Right hindlimb (tissue), 1 donor: ENCODE measurements at places on chromosomes 16 and 17.

DNA sequence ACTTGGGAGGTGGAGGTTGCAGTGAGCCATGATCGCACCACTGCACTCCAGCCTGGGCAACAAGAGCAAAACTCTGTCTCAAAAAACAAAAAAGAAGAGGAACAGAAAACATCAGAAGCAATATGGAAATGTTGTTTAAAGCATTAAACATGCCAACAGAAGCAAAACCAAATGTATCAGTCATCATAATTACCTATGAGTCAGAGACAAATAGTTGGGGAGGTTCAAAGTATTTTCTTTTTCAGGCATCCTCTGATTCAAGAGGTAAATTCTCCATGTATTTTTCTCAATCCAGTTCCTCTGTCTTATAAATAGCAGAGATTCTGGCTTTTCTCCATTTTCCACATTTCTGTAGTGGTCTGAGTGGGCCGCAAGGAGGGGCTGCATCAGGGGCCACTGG, 2.1 kb upstream of the TM4SF5 start:
- DNase-seq, result no peak

DNA sequence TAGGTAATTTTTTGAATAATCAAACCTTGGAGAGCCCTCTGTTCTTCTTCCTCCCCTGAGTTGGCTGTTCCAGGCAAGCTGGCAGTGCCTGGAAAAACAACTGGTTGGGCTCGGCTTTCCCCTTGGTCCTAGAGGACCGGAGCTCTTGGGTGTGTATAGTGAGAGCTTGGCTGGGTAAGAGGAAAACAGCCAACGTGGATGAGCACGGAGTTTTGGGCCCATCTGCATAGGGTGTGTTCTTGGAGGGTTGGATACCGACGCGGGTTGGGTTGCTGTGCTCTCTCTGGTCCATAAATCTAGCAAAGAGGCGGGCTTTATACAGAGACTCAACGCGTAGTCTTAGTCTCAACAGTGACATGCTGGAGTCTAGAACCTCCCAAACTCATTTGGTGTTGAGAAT, 23.2 kb downstream of the ITGB3 start:
- peak; percentile 91 for DNase-seq

DNA sequence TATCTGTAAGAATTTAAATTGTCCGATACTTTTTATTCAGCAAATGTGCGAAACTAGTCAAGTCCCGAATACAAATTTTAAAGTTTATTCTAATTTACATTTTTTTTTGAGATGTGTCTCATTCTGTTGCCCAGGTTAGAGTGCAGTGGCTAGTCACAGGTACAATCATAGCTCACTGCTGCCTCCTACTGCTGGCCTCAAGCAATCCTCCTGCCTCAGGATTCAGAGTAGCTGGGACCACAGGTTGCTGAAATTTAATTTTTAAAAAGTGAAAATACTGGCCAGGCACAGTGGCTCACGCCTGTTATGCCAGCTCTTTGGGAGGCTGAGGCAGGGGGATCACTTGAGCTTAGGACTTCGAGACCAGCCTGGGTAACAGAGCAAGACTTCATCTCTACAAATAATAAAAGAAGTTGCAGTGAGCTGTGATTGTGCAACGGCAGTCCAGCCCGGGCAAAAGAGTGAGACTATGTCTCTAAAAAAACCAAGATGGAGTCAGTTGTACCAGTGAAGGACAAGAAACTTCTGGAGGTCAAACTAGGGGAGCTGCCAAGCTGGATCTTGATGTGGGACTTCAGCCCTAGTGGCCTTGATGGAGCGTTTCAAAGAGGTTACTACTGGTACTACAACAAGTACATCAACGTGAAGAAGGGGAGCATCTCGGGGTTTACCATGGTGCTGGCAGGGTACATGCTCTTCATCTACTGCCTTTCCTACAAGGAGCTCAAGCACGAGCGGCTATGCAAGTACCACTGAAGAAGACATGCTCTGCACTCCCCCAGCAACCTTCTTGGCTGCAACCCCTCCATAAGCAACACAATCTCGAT, 5.6 kb downstream of the POLG2 start:
- peak; percentile 19 for DNase-seq

DNA sequence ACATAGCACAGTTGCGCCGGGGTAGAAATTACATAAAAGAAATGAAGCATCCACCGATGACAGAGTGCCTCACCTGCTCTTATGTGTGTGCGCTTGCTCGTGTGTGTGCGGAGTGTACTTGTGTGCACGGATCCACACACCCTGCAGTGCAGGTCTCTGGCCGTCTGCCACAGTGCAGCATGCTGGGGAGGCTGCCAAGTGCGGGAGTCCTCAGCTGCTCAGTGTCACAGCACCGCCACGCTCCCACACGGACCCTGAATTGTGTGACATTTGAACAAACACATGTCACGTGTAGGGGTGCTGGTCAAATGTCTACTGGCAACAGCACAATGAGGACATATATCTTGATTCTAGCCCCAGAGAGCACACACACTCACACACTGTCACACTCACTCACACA, 243.0 kb upstream of the MYOCD start:
- DNase-seq, result peak; percentile 25

GRCh38 chr16:87661561-87661960, 59.3 kb downstream of the JPH3 start:
- DNase-seq, result peak; percentile 76

- no peak for DNase-seq
Measured at GRCh38 chr17:73335591-73336407, 24.0 kb upstream of the CDC42EP4 start.

GRCh38 chr17:1568950-1569810, 6.6 kb upstream of the PITPNA start:
- no peak for DNase-seq

DNA sequence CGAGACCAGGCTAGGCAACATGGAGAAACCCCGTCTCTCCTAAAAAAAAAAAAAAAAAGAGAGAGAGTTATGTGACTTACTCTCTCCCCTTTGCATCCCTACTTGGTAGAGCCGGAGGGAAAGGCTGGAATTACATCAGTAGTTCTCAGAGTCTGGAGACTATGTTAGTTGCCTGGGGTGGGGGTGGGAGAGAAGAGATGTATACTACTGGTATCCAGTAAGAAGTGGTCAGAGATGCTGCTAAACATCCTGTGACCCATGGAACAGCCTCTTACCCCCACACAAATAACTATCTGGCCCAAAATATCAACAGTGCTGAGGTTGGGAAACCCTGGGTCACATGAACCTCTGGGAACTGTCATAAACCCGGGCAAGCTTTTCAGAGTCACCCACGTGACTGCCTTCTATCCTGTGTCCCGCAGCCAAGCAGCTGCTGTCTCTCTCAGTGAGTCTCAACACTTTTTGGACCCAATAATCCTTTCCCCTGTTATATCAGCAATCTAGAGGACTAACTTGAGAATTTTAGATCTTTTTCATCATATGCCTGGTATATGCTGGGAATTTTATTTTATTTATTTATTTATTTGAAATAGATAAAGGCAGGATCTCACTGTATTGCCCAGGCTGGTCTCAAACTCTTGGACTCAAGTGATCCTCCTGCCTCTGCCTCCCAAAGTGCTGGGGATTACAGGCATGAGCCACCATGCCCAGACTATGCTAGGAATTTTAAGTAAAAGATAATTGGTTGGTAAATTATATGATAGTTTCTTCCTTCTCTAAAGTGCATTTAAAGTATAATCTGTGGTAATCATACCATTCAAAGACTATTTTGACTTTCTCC, 8.7 kb downstream of the EIF1 start:
- DNase-seq, result peak; percentile 57

GRCh38 chr16:29304251-29304650, 102.3 kb downstream of the NPIPB11 start:
- peak; percentile 53 for DNase-seq

GRCh38 chr17:63918305-63918704, 334 bp downstream of the GH1 start:
- no peak for DNase-seq

DNA sequence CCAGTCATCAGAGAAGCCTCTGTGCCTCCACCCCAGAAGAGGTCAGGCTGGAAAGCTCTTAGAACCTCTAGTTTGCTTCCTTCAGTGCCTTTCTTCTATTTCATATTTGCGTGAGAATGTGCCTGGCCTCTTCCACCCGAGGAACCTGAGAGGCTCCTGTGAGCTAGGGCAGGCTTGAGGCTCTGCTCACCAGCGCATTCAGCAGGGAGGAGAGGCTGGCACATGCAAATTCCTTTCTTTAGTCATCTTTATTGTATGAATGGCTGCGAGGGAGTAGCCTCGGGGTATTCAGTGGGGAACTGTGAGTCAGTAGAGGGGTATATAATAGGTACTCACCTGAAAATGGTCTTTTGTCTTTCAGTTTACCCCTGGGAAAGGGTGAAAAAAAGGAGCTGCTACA, 268.3 kb downstream of the ABCC12 start:
- no peak for DNase-seq

GRCh38 chr17:49842371-49842770, 5.5 kb downstream of the TAC4 start:
- DNase-seq, result no peak

DNA sequence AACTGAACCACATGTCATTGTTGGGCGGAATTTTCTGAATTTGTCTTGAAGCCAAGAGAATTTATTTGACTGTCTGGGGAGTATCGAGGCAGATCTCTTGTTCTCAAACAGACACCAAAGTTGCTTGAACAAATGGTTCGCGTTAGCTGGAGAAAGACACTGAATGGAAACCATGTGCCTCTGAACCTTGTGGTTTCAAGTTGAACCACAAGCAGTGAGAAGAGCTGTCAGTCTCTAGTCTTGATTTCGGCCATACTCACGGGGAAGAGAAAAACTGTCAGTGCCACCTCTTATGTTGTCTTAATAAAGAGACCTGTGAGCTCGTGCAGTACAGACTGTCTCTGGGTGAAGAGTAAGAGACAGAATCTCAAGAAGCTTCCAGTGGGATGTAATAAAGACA, 886.5 kb upstream of the SOX9 start:
- DNase-seq, result no peak

GRCh38 chr16:69827524-69827923, 65.4 kb downstream of the WWP2 start:
- DNase-seq, result no peak

DNA sequence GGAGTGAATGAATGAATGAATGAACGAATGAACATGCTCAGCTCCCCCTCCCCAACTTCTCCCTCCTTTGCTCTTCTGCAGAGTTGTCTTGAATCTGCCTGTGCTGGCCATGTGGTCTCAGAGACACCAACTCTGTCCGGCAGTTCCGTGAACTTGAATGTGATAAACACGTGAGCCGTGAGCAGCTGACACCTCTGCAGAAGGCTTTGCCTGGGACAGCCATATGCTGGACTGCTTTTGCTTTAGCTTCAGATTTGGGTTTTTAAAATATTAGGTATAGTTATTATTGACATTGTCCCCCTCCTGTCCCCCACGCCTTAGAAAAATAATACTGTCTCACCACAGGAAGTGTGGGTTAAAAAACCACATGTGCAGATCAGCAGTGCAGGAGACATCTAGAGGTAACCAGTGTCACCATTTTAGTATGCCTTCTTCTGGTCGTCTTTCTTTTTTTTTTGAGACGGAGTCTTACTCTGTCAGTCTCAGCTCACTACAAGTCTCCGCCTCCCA, 83.8 kb downstream of the ABCC1 start:
- no peak for DNase-seq

DNA sequence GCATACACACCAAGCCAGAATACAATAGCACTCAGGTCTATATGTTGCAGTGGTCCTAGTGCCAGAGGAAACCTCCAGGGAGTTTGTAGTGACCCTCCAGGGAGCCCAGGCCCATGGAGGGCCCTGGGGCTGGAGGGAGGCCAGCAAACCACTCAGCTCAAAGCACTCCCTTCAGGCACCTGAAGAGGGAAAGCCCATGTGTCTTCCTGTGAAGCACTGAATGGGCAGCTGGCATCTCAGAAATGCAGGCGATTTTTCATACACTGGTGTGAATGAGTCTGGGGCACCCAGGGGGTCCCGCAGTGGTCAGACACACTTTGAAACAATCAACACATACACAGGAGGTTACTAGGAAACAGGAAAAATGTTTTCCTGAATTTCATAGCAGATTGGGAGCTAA, 12.8 kb downstream of the TBC1D26 start:
- DNase-seq, result no peak

- no peak for DNase-seq
Measured at GRCh38 chr17:37240381-37240780, 135.4 kb upstream of the C17orf78 start.

DNA sequence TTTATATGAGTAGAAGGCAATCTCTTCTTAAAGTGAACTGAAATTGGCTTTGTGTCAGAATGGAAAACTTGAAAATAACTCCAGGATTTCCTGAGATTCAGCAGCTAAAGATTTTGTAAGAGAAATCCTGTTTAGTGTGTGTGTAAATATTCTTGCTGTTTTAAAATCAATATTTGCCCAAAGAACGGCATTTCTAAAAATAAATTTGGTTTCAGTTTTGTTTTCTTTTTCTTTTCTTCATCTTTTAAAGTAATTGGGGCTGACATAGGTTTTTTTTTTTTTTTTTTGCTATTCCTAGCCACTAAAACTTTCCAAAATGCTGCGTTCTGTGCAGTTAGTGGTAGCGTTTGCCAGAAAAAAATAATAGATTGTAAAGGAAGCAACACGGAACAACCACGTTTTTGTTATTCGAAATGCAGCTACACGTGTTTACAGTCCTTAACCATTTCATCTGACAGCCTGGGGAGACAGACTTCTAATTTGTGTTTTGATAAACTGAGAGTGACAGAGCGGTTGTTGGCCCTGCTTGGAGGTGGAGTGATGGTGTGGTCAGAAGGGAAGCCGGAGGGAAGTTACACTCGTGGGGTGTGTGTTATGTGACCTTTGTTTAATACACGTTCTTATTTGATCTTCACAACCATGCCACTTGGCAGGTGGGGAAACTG, 21.6 kb upstream of the SMPD3 start:
- DNase-seq, result no peak

GRCh38 chr17:3497101-3497500, 21.3 kb downstream of the ASPA start:
- no peak for DNase-seq

DNA sequence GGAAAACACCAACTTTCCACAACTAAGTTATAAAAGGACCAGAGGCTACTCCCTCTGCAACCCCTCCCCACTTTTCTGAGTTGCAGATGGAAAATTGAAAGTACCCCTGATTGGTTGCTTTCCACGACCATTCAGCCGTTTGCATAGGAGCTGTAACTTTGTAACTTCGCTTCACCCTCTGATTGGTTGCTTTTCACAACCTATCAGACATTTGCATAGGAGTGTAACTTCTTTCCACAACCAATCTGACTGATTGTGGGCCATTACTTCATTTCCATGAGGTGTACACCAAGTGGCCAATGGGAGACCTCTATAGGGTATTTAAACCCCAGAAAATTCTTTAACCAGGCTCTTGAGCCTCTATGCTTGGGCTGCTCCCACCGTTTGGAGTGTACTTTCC, 644.1 kb downstream of the WWOX start:
- DNase-seq, result no peak

- DNase-seq, result no peak
Measured at GRCh38 chr17:76138234-76138895, 2.7 kb downstream of the FOXJ1 start.

DNA sequence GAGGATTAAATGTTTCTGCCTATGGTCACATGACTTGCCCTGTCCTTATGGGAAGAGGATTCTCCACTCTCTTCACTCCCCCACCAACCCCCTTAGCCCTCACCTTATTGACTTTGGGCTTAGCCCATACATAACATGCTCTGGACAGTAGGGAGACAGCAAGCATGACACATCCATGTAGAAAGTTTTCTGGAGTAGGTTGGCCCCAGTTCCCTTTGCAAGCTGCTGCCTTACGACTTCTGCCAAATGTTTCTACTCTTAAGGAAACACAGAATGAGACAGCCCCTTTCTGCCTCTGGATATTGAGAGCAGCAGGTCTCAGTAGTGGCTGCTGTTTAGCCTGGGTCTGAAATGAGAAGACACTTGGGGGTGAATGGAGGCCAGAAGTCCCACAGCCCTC, 282.2 kb downstream of the MAP2K6 start:
- DNase-seq, result peak; percentile 43
